Brain microvascular endothelial cell (primary cell): ENCODE measurements at places on chromosomes 4 and X.

GRCh38 chr4:144710526-144710912 is 64.6 kb downstream of the HHIP start:
- DNase-seq, result no peak

- DNase-seq, result no peak
These were observed 15.3 kb downstream of the TMEM271 start for GRCh38 chr4:560731-561291.

DNA sequence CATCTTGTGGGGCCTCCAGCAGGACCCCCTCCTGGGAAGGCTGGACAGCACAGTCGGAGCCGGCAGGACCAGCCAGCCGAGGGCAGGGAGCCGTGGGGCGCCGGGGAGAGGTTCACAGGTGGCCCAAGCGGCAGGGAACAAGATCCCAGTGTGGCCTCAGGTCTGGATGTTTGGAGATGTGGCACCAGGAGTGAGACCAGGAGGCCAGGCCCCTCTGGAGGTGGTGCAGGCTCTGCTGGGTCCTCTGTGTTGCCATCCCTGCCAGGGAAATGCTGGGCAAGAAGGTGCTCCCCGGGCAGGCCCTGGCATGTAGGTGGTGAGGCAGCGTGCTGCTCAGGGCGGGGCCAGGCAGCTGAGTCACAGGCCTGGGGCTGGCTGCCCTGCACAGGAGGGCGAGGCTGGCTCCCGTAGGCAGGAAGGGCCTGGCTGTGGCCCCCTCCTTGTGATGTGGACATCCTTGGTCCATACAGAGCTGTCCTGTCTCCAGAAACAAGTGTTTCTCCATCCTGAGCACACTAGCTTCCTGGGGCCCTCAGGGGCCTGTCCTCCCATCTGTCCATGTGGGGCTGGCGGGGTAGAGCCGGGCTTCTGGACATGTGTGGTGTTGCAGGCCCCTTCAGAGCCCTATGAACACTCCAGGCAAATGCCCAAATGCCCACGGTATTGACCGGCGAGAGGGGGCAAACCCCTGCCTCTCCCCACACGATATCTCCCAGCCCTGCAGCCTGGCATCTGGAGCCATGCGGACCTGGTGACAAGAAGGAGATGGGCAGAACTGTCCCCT is 4.8 kb upstream of the HGFAC start:
- DNase-seq, result peak; percentile 12

DNA sequence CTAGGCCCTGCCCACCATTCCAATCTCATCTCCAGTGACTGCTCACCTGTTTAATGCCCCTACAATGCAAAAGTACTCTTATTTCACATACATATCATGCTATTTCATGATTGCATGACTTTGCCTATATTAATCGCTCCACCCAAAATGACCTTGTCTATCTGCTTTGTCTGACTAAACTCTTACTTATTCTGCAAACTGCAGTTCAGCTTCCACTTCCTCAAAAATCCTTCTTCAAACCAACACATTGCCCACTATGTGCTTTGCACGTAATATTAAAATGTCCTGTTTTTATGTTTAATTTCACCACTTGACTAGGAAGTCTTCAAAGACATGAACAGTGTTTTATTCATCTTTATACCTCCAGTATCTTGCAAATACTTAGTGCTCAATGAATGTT is 229.6 kb downstream of the OPHN1 start:
- no peak for DNase-seq

- DNase-seq, result no peak
These were observed 53.8 kb upstream of the USP9X start for GRCh38 chrX:41031256-41031967.

DNA sequence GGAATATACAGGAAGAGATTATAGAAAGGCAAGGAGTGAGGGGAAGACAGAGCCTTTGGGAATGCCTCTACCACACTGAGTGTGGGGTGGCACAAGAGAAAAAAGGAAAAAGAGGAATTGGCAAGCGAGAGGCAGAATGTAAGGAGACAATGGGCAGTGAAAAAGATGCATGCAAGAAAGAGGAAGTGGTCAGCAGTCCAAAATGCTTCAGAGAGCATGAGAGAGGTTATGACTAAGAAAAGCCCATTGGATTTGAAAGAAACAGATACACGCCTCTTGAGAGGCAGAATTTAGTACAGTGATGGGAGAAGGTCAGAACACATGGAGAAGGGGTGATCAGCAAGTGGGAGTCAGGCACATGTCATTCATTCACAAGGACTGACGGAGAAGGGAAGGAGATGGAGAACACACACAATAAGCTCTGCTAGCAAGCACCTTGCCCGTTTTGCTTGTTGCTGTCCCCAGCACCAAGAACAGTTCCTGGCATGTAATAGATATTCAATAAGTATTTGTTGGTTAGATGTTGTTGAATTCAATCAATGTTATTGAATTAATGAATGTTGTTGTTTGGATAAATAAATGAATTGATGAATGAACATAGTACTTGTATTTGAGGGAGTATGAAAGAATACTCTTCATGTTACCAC is 6.3 kb downstream of the DCHS2 start:
- DNase-seq, result no peak

DNA sequence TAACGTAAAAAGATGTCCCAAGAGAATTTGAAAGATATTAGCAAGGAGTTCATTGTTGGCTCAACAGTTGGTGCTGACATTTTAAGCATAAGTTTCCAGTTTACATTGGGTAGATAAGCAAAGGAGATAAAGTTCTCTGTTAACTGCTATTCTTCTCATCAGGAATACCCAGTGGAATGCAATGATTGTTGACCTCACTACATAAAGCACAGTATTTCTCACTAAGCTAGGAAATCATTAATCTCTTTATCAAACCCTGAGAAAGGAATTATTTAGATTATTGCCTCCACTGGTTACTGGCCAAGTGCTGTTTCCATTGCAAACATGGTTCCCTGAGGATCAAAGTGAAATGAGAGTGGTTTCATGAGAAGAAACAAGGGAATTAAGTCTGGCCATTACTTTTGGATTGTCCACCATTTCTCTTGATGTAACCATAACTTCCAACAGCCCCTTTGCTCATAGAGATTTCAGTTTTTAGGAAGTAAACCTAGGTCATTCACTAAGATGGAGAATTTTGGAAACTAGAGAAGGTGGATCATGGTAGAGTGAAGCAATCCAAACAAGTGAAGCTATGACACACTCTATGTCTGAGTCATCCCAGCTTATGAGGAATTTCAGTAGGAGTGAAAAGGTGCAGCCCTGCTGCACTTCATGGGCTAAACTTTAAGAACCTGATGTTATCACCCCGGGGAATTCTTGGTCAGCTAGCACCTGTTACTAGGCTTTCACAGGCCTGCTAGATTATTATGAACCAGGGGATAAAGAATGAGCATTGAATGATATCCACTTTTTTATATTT is 163.4 kb downstream of the AREG start:
- DNase-seq, result no peak
